Femur (tissue), 1 donor: ENCODE measurements at places on chromosomes 6 and 20.

DNA sequence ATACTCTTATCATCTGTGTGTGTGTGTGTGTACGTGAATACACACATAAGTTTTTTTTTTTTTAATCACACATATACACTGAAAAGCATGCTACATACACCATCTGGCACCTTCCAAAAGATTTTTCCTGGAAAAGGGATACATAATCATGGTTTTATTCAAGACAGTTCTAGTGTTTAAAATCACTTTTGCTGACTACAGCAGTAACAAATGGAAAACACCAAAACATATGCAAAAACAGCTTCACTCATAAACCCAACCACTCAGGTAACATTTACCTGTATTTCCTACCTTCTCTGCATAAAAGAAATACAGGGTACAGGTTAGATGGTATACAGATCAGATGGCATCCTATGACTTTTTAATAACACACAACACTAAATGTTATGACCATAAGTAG, 2.5 kb downstream of the SNX14 start:
- DNase-seq, result no peak

GRCh38 chr6:89087881-89088280, 7.3 kb downstream of the PNRC1 start:
- no peak for DNase-seq

- no peak for DNase-seq
Measured at GRCh38 chr6:113846577-113846976, 10.6 kb upstream of the MARCKS start.

- DNase-seq, result no peak
Measured at GRCh38 chr6:67976486-67976885, 658.6 kb upstream of the ADGRB3 start.

GRCh38 chr20:19453862-19454261, 241.4 kb downstream of the SLC24A3 start:
- no peak for DNase-seq

GRCh38 chr6:155530219-155530834, 74.7 kb upstream of the NOX3 start:
- DNase-seq, result no peak

- no peak for DNase-seq
Measured at GRCh38 chr6:26597389-26597766, 625 bp downstream of the ABT1 start.

DNA sequence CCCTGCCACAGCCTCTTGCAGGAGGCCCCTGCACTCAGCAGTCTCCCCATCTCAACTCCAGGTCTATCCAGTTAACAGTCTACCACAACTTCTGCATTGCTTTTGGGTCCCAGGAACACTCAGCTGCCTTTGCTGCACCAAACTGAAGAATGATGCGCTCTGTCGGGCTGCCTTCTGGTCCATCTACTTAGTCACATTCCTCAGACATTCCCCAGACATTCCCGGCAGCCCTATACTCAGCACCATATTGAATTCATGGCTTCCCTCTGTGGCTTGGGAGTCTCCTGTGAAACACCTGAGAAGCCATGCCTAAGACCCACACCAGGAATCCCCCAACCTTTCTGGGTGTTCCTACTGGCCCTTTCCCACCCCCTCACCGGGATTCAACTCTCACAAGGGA, 99.6 kb upstream of the COL21A1 start:
- no peak for DNase-seq

DNA sequence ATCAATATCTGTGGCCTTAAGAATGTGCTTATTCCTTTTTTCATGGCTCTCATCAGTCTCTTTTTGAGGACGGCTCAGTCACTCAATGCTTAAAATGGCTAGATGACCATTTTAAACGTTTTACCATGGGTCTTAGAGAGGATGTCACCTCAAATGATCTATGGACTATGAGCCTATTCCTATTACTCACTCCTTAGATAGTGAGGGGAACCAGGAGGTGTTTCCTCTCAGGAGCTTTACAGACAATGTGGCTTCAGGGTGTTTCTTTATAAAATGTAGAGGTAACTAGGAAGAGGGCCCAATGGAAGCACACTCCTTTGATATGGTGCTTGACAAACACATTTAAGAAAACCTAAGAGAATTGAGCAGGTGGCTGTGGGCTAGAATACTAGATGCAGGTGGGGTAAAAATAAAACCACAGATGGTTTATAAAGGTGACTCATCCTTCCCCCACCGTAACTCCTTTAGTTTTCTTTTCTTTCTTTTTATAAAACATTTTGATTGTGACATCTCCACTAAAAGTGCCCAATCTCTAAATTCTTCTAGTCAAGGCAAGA, 1.5 kb upstream of the TMEM200A start:
- no peak for DNase-seq

GRCh38 chr6:94323853-94324252, 904.5 kb upstream of the EPHA7 start:
- no peak for DNase-seq

DNA sequence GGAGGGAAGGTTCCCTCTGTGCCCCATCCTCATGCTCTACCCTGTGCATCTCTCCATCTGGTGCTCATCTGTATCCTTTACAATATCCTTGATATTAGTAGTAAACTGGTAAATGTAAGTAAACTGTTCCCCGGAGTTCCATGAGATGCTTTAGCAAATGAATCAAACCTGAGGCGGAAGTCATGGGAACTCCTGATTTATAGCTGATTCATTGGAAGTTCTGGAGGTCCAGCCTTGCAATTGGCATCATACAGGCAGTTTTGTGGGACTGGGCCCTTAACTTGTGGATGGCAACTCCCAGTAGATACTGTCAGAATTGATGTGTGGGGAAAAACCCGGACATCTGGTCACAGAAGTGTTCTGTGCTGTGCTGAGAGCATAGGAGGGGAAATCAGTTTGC, 11.2 kb upstream of the SLC22A2 start:
- no peak for DNase-seq

DNA sequence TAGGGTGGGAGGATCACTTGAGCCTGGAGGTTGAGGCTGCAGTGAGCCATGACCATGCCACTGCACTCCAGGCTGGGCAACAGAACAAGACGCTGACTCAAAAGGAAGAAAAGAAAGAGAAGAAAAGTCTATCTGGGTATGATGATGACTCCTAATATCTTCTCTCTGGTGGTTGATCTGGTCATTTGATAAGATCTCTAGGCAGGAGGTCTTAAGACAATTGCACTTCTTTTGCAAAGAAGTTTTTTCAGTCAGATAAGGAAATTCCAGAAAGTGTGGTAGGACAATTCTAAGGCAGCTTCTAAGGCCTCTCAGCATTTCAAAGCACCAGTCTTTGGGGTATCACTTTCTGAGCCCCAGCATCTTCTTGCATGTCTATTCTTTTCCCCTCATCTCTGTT, 7.7 kb upstream of the AIF1 start:
- no peak for DNase-seq

DNA sequence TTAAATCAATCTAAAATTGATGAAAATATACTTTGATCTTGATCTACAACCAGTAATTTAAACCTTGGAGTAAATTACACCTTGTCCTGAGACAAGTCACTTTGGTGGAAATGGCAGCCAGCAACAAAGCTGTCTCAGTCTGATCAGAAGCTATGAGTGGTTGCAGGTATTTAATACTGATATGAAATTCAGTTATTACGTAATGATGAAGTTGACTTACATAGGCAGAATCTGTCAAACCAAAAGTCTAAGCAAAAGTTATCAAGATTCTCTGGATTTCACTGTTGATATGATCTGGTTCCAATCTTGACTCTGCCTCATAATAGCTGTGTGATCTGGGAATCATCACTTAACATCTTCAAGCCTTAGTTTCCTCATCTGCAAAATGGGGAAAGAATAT, 27.6 kb upstream of the GSTA5 start:
- DNase-seq, result no peak

GRCh38 chr6:91718198-91718597, 1131.3 kb upstream of the MAP3K7 start:
- DNase-seq, result no peak

DNA sequence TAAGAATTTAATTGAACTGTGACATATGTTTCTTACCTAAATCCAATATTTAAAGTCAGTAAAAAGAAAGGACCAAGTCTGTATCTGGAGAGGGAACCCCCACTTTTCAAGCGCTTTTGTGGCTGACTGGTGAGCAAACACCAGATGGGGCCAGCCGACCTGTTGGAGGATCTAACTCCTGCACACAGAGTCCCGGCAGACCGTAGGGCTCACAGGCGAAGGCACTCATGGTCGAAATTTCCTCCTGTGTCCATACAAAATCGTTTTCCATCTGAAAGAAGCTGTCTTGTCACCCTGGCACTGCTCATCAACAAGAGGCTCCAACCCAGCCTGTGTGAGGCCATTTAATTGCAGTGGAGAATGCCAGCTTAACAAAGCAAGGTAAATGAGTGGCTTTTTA, 94.0 kb downstream of the SCML4 start:
- DNase-seq, result no peak

DNA sequence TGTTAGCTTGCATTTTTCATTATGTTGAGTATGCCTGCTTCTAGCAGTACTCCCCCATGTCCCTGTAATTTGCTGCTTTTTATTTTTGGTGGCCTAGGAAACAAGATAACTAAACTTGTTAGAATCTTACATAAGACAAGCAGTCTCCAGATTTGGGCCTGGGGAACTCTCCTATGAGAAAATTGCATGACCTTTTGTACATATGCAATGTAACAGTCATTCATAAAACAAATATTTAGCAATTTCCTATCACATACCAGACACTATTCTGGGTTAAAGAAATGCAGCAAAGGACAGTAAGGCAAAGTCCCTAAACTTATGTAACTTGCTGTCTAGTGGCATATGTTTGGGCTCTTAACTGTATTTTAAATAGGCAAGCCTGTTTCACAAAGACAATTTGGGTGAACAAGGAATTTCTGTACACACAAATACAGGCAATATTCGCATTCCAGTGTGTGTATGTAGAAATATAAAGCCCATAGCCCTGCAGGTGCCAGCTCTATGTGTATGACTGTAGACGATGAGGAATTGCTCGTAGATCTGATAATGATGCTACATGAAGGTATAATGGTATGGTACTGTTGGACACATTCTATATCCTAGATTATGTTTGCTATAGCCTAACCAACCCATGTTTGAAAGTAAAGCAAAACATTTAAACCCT, 305.2 kb upstream of the CITED2 start:
- DNase-seq, result no peak

GRCh38 chr20:35191419-35192117, 19.7 kb downstream of the PROCR start:
- no peak for DNase-seq

- no peak for DNase-seq
Measured at GRCh38 chr6:14100138-14100537, 17.4 kb upstream of the CD83 start.

GRCh38 chr6:13066050-13066449, 262.3 kb downstream of the TBC1D7 start:
- DNase-seq, result no peak

DNA sequence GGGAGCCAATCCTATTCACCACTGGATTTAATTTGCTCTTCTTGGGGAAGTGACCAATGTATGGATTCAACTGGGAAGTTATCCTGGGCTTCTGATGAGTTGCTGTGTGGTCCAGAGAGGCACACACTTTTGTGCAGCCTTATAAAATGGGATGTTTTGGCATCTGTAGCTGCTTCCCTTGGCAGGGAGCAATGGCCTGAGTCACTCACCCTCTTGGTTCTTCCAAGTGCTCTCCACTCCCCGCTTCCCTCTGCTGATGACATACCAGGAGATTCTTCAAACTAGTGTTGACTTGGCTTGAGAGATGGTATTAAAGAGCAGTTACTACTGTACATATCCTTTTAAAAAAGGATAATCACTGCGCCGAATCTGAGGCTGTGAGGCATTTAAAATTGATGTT, 105.8 kb downstream of the JARID2 start:
- DNase-seq, result peak; percentile 49

DNA sequence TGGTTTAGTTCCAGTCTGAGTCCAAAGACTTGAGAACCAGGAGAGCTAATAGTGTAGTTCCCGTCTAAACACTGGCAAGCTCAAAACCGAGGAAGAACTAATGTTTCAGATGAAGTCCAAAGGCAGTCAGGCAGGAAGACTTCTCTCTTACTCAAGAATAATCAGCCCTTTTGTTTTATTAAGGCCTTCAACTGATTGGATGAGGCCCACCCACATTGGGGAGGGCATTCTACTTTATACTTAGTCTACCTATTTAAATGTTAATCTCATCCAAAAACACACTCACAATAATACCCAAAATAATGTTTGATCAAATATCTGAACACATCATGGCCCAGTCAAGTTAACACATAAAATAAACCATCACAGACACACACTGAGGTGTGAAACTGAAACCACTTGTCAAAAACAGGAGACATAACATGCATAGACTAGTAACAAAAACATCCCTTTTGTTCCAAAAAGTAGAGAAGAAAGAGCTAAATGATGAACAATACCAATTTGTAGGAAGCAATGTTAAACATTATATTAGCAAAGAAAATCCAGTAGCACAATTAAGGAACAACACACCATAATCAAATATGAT, 50.2 kb upstream of the SENP6 start:
- DNase-seq, result no peak

- no peak for DNase-seq
Measured at GRCh38 chr6:100452998-100453397, 11.7 kb downstream of the SIM1 start.

GRCh38 chr6:34657307-34657978, 39.1 kb downstream of the ILRUN start:
- peak; percentile 72 for DNase-seq

DNA sequence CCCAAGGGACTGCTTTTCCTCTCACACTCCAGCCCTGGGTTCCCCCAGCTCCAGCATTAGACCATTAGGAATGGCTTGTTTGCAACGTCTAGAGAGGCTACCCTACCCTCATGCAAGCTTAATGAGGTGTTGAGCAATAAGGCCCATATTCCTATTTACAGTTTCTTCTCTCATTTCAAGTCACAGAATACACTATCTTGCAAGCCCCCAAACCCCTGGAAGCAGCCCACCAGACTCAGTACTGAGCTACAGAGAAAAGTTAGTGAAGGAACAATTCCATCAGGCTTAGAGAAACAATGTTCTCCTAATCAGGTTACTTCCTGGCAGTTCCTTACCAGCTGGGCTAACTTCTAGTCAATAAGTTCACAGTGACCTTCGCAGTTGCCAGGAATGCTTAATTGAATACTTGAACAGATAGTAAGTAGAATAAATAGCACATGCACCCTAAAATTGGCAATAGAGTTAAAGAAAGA, 606.5 kb upstream of the NOX3 start:
- DNase-seq, result no peak

DNA sequence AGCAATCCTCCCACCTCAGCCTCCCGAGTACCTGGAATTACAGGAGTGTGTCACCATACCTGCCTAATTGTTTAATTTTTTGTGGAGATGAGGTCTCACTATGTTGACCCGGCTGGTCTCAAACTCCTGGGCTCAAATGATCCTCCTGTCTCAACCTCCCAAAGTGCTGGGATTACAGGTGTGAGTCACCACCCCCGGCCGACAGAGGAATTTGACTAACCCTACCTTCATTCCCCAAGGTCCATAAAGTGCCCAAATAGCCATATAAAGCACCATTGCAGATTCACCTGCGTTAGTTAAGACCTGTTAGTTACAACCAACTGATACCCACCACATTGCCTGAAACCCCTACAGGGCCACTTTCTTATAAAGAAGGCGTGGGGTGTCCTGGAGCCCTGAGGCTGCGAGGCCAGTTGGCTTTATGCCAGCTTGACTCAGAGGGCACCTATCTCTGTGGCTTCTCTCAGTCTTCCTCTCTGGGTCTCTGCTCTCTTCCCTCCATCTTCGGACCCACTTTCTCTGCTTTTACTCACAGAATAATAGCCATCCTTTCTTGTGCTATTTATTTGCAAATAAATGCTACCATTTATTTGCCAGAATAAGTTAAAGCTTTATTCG, 65.6 kb downstream of the SLC2A10 start:
- no peak for DNase-seq
